ENCODE measurements at places on chromosomes 13 and 19. TPM values are rescaled to one million over a fixed set of nuclear protein-coding genes. Genes with fewer than 3 reads are reported as not detected.

Gene GPATCH1
- 3.3 TPM for polyA plus RNA-seq

Gene IFNL3
- not detected for polyA plus RNA-seq

Gene OR1M1
- polyA plus RNA-seq: not detected

Gene TMEM91
- 4.9 TPM for polyA plus RNA-seq

Gene ZSCAN4
- not detected for polyA plus RNA-seq

Gene FREM2
- polyA plus RNA-seq: not detected

Gene ACP7
- polyA plus RNA-seq: not detected

Gene CPT1C
- 0.57 TPM for polyA plus RNA-seq

Gene CFD
- 4.8 TPM for polyA plus RNA-seq

Gene LCP1
- polyA plus RNA-seq: 1,658 TPM

Gene TMEM238
- 2.4 TPM for polyA plus RNA-seq

Gene LHB
- 0.49 TPM for polyA plus RNA-seq

Gene RFPL4A
- polyA plus RNA-seq: not detected

Gene KIR3DL1
- polyA plus RNA-seq: not detected

Gene ACER1
- 1.1 TPM for polyA plus RNA-seq

Gene KLK3
- not detected for polyA plus RNA-seq

Gene ZNF575
- 3.6 TPM for polyA plus RNA-seq

Gene ZNF835
- 0.64 TPM for polyA plus RNA-seq

Gene ERICH4
- not detected for polyA plus RNA-seq

Gene DIAPH3
- polyA plus RNA-seq: 0.03 TPM

Gene FIZ1
- polyA plus RNA-seq: 0.99 TPM

Gene SLC7A1
- polyA plus RNA-seq: 7.0 TPM

Gene IGFL2
- polyA plus RNA-seq: not detected

Gene KCNN1
- polyA plus RNA-seq: not detected

Gene FGF14
- polyA plus RNA-seq: not detected

Gene GIPC3
- 0.45 TPM for polyA plus RNA-seq

Gene EFNB2
- polyA plus RNA-seq: not detected

Gene DMKN
- polyA plus RNA-seq: 0.89 TPM

Gene POGLUT2
- polyA plus RNA-seq: 0.48 TPM

Gene IZUMO4
- polyA plus RNA-seq: 0.84 TPM

Gene CEP89
- 4.9 TPM for polyA plus RNA-seq

Gene LAIR2
- 15.9 TPM for polyA plus RNA-seq

Gene KLC3
- not detected for polyA plus RNA-seq

Gene NCR1
- polyA plus RNA-seq: not detected

Gene TINCR
- polyA plus RNA-seq: not detected

Gene ATCAY
- not detected for polyA plus RNA-seq

Gene IL11
- not detected for polyA plus RNA-seq

Gene KLK5
- polyA plus RNA-seq: not detected

Gene CDK8
- polyA plus RNA-seq: 4.7 TPM

Gene ERFL
- not detected for polyA plus RNA-seq

Gene PIH1D1
- 87.2 TPM for polyA plus RNA-seq

Gene DBP
- polyA plus RNA-seq: 113 TPM

Gene USHBP1
- polyA plus RNA-seq: 0.10 TPM

Gene LILRB1
- 0.34 TPM for polyA plus RNA-seq

Gene PDE4A
- 0.81 TPM for polyA plus RNA-seq

Gene TMEM255B
- polyA plus RNA-seq: 0.07 TPM

Gene KDELR1
- 17.7 TPM for polyA plus RNA-seq

Gene NMRK2
- polyA plus RNA-seq: not detected

Gene TYROBP
- 2.3 TPM for polyA plus RNA-seq

Gene CD177
- not detected for polyA plus RNA-seq

Gene ZNF626
- 18.0 TPM for polyA plus RNA-seq

Gene CEACAM3
- not detected for polyA plus RNA-seq

Gene A1BG
- 47.9 TPM for polyA plus RNA-seq

Gene ITGBL1
- not detected for polyA plus RNA-seq

Gene KCNK6
- 1.3 TPM for polyA plus RNA-seq

Gene RSPH6A
- polyA plus RNA-seq: not detected

Gene SLC8A2
- polyA plus RNA-seq: not detected

Gene ATP8B3
- 0.73 TPM for polyA plus RNA-seq

Data from CD4-positive, alpha-beta memory T cell (primary cell).